GM23338 (cell line): ENCODE measurements at places on chromosomes 2 and 18.

- no peak for DNase-seq
Observed at GRCh38 chr2:120203251-120204021, 19.8 kb downstream of the TMEM185B start.

DNA sequence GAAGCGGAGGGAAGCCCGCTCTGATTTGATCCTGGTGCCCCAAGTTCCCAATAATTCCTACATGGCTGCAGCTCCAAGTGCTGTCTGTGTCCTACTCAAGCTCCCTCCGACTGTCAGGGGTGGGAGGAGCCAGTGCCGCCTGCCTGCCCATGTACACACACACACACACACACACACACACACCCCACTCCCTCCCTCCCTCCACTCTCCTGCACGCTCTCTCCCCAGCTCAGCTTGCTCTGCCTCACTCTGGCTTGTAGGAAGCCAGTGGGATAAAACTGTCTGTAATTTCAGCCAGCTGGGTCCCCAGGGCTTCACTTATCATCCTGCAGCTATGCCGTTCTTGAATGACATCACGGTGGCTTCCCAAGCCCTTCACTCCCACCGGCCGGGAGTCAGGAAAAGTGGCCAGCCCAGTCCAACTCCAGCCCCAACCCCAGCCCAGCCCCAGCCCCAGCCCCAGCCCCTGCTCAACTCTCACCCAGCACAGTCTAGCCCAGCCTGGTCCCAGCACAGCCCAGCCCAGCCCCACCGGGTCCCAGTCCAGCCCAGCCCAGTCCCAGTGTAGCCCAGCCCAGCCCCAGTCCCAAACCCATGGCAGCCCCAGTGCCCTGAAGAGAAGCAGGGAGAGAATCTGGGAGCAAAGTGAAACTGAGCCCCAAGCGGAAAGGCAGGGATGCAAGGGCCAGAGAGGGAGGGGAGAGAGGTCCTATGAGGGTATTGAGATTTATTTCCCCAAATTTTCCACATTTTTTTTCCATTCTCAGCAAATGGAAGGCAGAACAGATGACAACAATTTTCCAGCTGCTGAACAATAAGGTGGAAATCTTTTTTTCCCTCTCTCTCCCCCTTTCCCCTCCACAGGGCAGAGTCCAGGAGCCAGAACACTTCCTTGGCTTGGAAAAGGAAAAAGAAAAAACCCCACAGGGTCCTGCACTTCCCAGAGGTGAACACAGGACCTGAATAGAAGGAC lies 144.0 kb downstream of the TNS1 start:
- no peak for DNase-seq

GRCh38 chr18:9971313-9971920 lies 57.6 kb downstream of the VAPA start:
- peak; percentile 84 for DNase-seq

DNA sequence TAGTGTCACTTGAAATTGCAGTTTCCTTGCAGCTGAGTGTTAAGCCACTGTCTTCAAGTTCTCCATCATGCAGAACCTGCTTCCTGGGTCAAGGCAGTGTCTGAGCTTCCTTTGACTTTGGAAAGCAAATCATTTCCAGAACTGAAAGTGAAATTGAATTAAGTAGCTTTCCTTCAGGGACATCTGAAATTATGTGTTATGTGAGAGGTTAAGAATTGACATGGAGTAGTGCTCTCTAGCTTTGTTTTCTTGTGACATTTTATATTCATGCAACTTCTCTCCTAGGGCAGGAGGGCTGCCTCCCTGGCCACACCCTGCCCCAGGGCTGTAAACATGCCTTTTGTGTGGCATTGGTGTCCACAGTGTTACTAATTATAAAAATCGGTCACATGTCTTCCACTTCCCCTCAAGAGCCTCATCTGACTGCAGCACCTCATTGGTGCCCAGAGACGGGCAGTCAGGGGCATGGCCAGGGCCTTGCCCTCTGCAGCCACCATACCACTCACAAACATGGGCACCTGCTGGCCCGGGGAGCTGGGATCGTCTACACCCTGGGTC lies 14.4 kb downstream of the RAB12 start:
- no peak for DNase-seq

DNA sequence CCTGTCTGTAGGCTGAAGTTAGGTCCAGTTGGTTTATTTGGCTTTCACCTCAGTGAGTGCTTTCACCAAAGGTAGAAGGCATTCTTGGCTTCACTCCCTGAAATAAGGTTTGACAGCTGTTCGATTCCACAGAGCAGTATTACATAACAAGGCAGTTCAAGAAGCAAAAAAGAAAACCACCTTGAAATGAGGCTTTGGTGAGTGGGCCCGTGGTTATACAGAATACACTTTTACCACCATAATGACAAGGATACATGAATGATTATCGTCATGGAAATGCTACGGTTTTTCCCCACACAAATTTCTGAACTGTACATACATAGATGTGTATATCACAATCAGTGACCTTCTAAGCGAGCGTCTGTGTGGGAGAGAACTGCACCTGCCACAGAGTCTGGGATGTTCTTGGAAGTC lies 80.0 kb upstream of the CHRNA1 start:
- DNase-seq = no peak

DNA sequence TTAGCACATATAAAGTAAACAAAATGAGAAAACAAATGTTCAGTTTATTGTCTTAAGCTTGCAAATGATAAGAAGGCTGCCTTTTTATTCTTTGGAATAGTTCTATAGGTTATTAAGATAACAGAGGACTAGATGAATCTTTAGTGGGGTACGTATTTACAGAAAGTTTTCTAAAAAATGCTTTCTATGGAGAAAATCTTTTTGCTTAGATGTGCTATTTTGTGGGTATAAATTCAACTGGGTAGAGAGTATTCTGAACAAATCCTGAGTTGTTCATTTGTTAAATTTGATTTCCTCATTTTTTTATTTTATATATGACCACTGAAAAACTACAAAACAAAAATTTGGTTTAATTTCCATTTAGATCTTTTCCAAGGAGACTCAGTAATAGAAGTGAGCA lies 566.9 kb downstream of the PLCL1 start:
- DNase-seq = no peak

DNA sequence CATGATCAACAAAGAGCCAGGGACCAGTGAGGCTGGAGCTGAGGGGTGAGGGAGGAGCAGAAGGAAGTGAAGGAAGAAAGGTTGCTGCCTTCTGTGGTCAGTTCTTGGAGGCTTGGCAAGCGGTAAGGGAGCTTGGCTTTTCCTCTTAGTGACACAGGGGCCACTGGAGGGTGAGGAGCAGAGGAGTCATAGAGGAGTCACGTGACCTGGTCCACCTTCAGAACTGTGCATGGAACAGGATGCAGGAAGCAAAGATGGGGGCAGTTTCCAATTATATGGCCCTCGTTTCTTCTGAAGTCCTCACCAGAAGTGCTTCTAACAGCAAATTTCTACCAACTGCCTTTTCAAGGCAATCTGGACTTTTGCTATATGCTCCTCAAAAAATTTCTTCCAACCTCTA lies 326.9 kb upstream of the SMIM21 start:
- DNase-seq = no peak

DNA sequence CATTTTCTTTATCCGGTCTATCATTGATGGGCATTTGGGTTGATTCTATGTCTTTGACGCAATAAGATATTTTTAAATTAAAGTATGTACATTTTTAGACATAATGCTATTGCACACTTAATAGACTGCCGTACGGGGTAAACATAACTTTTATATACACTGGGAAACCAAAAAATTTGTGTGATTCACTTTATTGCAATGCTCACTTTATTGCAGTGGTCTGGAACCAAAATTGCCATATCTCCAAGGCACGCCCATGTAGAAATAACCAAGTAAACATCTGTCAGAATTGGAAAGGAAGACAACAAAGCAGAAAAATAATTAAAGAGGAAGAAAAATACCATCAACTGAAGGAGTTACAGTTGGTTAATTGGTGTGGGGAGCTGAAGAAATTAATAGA lies 205.8 kb upstream of the CTAGE1 start:
- no peak for DNase-seq

DNA sequence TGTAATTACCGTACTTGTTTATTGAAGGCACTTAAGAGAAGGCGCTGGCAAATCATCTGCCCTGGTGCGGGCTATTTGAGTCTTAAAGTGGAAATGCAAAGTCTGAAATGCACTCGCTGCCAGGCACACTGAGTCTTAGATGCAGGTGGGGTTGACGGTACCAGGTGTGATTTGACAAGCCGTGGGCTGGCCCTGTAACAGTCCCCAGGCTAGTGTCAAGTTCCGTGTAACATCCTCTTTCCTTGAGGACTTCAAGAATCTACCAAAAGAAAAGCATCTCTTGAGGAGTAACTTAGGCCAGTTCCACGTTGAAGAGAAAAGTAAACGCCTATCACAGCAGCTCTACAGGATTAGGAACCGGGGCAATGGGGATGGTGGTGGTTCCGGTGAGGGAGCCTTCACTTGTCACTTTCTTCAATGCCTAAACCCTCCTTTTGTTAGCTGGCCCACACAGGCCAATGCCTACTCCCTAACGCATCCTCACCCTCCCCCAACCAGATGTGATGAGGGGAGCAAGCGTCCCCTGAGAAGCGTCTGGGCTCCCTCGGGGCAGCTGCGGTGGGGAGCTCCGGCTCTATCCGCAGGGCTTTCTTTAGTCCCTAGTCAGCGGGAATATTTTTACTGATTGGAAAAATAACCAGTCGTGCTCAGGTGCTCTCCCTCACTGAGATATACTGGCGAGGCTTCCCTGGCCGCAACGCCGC lies 1.5 kb upstream of the UGP2 start:
- DNase-seq = peak; percentile 93

DNA sequence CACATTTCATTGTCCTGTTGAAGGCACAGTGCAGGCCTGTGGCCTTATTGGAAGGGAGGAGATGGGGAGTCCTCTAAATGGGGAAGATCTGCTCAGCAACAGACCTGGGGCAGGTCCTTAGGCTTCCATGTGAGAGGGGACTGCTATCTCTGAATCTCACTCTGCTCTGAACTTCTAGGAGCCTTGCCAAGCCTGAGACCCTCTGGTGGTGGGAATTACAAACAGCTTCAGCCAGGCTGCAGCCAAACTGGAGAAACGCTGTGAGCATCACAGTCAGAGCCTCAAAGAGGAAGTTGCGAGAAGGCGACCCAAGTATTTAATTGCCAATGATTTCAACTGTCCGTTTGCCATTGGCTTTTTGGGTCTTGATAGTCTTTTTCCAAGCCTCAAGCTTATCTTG lies 66.8 kb upstream of the MC2R start:
- peak; percentile 77 for DNase-seq

DNA sequence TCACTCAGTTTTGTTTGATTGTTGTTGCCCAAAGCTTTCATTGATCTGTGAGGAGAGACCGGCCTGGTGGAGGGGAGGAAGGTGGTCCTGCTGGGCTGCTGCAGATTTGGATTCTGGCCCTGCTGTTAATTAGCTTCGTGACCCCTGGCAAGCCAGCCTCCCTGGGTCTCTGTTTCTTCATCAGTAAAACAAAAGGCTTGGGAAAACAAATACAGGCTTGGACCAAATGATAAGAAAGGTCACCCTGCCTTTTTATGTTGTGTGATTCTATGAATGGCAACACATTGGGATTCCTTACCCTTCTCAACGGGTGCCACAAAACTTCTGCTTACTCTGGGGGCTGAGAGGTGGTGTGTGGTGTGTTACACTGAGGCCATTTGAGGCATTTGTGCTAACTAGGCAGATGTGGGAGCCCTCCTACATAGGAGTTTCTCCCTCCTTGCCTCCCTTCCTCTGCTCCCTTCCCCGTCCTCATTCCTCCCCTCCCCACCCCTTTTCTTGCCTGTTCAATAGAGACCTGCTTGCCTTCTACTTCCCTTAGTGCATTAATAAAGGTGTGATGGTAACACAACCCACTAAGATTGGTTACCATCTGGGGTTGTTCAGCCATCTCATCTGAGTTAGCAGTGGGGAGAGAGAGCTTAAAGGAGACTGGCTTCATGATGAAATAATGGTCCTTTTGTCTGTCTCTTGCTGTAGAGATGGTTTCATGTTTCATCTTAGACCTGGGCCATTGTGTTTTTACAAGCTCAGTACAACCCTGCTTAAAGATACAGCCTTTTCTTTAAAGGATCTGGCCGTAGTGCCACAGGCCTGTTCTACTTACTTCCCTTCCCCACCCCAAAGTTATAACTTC lies 96.2 kb downstream of the TANC1 start:
- DNase-seq = peak; percentile 69

GRCh38 chr2:229118927-229119326 lies 152.2 kb downstream of the PID1 start:
- DNase-seq = no peak

- no peak for DNase-seq
Observed at GRCh38 chr2:38440655-38441054, 63.6 kb upstream of the ATL2 start.

DNA sequence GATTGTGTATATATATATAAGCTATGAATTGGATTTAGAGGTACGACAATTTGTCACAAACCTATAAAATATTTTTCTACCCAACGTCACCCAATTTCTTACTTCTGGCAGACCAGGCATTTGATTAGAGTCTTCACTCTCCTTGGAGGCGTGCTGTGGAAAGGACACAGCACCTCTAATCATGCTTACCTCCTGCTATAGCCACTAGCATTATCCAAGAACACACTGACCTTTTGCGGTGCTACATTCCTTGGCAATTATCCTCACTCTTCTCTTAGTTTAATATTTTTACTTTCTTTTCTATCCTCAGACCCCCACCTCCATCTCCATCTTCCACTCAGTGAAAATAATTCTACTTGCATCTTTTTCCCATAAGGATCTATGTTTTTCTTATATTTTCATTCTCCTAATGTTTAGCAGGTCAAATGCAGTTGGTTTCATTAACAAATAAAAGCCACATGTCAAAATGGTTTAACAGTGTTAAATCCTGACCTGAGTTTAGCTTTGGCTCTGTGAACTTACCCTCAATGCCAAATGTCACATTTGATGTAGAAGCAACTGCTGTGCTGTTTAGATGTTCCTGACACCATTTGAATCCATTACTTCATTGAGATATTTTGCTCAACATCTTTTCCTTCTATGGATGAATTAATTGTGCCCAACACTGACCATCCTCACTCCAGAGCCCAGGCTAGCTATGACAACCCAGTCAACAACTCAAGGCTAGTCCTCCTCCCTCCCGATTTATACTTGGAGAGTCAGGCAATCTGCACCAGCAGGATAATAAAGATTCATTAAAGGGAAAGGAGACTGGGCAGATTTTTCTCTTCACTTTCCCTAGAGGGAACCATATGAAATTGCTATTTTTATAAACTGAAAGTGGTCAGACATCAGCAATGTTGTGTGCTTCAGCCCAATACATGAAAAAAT lies 240.5 kb downstream of the MREG start:
- DNase-seq = no peak

DNA sequence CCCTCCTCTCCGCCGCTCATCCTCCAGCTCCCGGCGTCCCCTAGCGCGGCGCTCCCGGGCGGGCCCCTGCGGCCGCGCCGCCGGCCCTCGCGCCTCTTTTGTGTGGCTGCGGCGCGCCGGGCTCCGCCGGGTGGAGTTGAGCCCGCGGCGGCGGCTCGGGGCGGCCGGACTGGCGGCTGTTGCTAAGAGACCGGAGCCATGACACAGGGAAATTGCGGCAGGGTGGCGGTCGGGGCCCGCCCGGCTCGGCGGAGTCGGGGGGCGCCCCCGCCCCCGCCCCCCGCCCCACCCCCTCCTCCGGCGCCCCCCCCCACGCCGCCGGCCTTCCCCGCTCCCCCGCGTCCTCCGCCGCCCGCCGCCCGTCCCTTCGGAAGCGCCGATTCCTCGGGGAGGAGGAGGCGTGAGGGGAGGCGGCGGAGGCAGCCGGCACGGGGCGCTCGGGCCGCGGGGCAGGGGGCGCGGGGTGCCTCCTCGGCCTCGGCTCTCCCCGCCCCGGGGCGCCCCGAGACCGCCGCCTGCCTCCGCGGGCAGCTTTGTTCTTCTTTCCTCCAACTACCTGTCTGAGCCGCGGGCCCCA lies at the start of gene TMEM200C:
Gene TMEM200C (minus strand): TSS at position 224 of the 577 bp plus-strand sequence. CDS start 3,459 bp downstream, outside the sequence.
- peak; percentile 72 for DNase-seq
